GM12864 (cell line): ENCODE measurements at places on chromosomes 11 and 22.

- no peak for DNase-seq
Measured at GRCh38 chr11:110897035-110897434, 184.8 kb upstream of the ARHGAP20 start.

- no peak for DNase-seq
Measured at GRCh38 chr11:126083829-126084607, 21.4 kb upstream of the CDON start.

DNA sequence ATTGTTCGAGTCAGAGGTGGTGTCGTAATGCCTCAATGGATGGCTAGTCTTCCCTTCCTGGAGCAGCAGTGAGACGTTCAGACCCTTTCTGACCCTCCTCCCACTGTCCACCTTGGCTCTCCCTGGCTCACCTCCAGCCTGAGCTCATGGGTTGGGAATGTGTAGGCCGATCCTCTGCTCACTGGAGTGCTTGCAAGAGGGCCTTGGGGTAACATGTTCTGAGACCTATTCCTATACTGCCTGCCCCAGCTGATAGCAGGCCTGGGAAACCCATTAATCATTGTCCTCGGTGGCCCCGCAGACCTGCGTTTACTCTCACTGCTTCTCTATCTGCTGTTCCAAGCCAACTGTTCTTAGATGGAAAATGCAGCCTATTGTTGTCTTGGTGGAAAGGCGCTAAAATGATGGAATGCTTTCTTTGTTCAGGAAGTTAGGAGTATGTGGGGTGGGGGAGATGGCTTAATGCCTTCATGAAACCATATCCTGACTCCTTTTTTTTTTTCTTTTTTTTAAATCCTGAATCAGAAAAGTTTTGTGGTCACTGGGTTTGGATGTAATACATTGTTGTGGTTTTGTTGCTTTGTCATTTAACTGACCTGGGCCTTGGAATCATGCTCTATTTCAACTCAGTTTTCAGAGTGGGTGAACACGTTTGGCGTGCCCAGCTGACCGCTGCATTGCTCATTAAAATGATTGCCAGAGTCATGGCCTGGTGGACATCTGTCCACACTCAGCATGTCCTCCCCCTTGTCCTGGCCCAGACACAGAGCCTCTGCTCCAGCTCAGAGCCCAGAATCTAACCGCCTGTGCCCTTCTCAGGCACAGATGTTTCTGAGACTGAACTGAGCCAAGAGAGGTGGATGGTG is 72.5 kb downstream of the MICAL2 start:
- no peak for DNase-seq

GRCh38 chr22:30351226-30351625 is 5.5 kb downstream of the SF3A1 start:
- DNase-seq, result no peak

DNA sequence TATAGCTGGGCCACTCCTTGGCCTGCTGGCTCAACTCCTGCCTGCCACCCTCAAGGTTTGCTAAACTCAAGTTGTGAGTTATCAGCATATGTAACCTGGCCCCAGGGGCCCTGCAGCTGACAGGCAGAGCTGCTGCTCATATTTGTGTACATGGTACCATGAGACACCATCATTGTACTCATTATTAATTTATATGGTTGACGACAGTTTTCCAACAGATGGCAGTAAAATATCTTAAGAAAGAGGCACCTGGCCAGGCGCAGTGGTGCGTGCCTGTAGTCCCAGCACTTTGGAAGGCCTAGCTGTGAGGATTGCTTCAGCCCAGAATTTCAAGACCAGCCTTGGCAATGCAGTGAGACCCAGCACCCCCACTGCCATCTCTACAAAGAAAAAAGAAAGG is 11.4 kb upstream of the DENND5A start:
- DNase-seq, result no peak

DNA sequence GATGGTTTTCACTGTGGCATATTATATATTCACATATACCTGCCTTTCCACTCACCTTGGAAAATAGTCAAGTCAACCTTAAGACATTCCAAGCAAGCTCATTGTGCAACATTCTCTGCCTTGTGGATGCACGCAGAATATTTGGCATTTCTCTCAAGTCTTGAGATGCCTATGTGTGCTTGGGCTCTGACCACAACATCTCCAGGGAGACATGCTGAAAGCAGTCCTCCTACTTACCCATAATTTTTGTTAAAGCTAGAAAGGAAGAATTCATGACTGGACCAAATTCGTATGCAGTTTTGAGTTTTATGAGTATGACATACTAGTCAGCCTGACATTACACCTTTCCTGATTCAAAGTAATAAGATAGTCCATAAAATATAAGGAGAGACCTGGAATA is 684.0 kb downstream of the OPCML start:
- no peak for DNase-seq

DNA sequence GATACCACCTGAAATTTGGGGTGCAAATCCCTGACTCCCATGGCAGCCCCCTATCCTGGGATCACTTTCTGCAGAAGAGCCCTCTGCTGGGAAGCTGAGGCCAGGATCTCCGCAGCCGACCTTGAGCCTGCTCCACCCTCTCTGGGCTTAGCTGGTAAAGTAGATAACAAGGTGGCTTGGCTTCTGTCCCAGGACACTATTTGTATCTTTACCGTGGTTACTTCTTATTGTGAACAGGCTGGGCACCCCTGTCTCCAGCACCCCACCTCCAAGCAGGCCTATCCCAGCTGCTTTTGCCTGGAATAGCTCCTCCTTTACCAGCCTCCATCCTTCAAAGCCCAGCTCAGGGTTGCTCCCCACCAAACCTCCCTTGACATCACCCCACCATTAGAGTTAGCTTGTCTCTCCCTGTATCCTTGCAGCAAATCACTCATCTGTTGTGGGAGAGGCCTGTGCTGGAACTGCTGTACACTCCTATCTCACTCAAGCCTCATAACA is 35.2 kb upstream of the P2RY2 start:
- no peak for DNase-seq

DNA sequence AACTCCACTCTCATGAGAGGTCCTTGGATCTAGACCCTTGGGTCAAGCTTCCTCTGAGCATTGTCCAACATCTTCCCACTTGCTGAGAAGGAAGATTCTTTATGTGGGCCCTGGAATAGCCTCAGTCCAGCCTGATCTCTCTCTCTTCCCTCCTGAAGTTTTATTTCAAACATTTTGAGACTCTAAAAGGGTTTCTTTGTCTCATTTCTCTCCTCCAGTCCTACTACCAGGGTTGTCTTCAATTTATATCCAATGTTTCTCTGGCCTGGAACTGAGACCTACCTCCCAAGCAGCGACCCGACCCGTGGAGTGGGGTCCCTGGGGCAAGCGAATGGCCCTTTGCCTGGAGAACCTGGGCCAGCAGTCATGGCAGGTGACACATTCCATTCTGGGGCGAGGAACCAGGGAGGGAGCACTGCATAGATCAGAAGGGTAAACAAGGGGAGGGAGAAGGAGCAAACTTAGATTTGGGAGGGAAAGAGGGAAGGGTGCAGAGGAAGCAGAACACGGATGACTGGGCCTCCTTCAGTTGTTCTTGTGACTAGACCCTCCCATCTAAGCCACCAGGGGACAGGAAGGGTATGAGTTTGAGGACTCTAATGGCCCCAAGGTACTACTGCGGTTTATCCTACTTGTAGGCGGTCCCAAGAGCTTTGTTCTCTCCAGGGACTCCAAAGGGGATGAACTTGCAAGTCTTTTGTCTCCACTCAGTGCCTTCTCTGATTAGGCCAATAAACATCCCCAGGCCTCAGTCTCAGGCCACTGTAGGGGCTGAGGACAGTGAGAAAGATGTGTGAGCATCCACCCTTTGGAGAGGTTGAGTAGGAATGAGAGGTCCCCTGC is 14.2 kb upstream of the PRAME start:
- no peak for DNase-seq

- no peak for DNase-seq
Measured at GRCh38 chr11:28347371-28347770, 239.2 kb downstream of the METTL15 start.

DNA sequence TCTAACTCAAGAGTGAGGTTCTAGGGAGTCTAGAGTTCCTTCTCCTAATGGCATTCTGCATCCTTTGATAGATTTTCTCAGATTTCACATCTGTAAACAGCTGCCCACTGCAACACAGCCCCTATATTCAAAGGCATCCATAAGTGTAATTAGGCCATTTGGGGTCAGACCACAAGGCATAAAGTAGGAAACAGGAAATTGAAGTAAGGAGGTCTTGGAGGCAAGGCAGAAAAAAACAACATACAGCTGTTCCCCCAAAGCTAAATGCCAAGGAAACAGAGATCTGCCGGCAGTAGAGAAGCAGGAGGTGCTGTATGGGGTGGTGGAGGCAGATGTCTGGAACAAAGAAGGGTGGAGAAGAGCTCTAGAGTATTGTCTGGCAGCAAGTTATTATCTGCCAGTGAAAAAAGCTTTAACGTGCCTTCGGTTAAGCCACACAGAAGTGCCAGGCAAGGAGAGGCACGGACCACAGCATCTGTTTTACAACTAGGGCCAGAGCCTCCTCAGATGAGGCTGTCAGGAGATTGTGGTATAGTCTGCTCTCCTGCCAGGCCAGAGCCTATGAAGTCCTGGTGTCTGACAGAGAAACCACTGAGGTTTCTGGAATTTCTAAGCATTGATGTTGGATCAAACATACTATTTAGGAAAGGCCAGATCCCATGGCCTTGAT is 100.2 kb upstream of the CHRM4 start:
- DNase-seq, result no peak

DNA sequence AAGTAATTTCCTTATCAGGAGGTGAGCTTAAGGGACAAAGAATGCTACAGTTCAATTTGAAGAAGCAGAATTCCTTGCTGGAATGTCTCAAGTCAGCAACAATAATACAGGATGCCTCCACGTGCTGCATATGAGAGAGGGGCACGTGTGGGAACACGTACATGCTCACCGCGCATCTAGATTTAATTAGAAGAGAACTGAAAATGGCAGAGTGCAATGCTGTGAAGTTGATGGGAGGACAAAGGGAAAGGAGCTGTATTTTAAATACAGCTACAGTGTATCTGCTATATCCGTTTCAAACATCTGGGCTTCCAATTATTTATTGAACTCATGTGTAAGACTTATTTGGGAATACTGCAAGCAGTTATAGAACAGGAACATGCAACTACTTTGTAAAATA is 328.7 kb downstream of the SOX6 start:
- DNase-seq, result no peak

- DNase-seq, result no peak
Measured at GRCh38 chr11:96288915-96289314, 54.1 kb downstream of the MAML2 start.

- DNase-seq, result no peak
Measured at GRCh38 chr11:2530131-2530854, 85.5 kb downstream of the KCNQ1 start.

- no peak for DNase-seq
Measured at GRCh38 chr11:128232588-128232987, 354.8 kb downstream of the ETS1 start.

- no peak for DNase-seq
Measured at GRCh38 chr11:22474616-22475015, 136.4 kb downstream of the SLC17A6 start.

- DNase-seq, result no peak
Measured at GRCh38 chr22:22044153-22044552, 61.6 kb upstream of the TOP3B start.

DNA sequence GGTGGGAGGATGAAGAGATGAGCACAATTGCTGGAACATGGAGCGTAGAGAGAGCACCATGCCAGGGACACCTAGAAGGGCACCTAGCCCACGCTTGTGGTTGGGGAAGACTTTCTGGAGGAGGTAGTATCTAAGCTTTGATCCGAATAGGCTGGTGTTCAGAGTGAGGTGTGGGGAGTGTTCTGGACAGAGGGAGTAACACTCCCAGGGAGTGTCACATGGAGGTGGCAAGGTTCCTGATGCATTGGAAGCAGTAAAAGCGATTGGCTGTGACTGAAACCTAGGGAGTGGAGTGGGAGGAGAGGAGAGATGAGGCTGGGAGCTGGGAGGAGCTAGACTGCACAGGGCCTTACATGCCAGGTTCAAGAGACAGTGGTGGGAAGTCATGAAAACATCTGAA is 188.0 kb upstream of the NCAM1 start:
- DNase-seq, result no peak

GRCh38 chr22:24703101-24703500 is 71.4 kb downstream of the PIWIL3 start:
- no peak for DNase-seq

DNA sequence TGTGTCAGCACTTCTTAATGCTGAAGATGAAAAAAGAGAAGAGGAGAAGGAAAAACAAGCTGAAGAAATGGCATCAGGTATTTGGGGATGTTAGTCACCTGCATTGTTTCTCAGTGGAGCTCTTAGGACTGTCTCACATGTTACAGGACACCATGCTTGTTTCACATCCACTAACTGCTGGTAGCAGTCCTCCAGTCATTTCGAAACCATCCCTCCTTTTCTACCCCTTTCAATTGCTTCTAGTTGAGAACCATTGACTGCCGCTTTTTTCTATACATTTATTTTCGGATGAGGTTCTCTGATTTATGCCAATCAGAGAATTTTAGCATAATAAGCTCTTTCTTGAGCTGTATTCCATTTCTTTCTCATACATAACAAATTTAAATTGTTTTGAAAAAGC is 21.5 kb downstream of the BIRC2 start:
- DNase-seq, result peak; percentile 80

- no peak for DNase-seq
Measured at GRCh38 chr11:15275141-15275540, 160.4 kb downstream of the INSC start.

DNA sequence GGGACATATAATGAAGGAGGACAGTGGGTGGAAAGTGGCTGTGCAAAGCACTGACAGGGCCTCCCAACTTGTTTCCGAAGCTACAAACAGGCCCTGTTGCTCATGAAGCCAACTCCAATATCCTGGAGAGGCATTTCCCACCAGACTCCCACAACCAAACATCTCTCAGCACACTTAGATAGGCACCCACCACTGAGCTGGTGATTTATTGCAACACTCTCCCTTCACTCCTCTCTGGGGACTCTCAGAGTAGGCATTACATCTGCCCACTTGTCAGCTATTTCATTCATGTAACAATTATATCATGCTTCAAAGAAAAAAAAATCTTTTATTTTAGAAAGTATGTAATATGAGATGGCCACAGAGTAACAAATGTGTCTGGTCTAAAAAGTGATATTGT is 32.1 kb upstream of the PPP2R1B start:
- no peak for DNase-seq

GRCh38 chr22:35616043-35616442 is 1.1 kb downstream of the MB start:
- DNase-seq, result no peak

- DNase-seq, result no peak
Measured at GRCh38 chr22:25536589-25536988, 27.9 kb upstream of the GRK3 start.

- DNase-seq, result no peak
Measured at GRCh38 chr11:76777876-76778275, 5.3 kb upstream of the TSKU start.

DNA sequence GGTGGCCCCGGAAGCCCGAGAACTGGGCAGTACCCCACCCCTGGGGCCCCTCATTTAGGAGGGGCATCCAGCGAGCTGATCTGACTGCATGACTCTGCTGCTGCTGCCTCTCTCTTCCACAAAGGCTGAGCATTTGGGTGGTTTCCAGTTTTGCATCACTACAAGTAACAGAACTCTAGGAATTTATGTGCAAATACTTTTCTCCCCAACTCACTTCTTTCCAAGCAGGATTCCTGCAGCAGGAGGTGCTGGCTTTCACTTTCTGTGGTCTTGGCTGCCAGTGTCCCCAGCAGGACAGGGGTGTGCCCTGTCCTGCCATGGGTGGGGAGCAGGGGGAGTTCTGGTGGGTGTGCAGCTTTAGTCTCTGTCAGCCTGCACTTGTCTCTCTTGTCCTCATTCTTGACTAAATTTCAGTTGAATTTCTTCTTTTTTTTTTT is 21.2 kb downstream of the UPB1 start:
- no peak for DNase-seq

GRCh38 chr11:35065566-35065965 is 73.4 kb upstream of the CD44 start:
- DNase-seq, result no peak
